ENCODE measurements at places on chromosomes 5 and 9.

DNA sequence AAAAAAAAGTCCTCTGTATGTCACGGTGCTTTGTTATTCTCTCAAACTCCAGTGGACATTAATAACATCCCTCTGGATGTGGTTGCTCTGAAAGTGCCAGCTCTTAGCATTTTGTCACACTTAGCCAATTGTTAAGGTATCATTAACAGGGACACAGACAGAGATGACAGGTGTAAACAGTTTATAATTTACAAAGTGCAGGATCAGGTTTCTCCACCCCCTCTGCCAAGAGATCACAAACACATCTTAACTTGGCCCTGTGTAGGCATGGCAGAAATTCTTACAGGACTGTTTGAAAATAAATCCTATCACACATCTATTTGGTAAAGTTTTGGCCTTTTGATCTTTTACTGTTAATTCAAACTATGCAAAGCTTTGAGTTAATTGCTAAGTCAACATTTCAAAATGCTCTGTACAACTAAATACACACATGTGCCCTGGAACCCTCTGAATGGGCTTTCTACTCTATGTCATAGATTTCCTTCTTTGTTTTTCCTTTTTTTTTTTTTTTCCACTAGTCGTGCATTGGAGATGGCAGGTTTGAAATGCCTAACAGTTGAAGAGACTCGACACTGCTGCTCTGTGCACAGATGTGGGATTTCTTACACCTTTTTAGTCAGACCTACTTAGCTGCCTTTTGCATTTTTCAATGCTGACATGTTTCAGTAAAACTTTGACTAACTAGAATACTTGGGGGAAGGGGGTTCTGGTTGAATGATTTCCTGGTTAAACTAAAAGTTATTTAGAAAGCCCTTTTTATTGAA, 41.7 kb downstream of the SEMA6A start:
- no peak for DNase-seq

DNA sequence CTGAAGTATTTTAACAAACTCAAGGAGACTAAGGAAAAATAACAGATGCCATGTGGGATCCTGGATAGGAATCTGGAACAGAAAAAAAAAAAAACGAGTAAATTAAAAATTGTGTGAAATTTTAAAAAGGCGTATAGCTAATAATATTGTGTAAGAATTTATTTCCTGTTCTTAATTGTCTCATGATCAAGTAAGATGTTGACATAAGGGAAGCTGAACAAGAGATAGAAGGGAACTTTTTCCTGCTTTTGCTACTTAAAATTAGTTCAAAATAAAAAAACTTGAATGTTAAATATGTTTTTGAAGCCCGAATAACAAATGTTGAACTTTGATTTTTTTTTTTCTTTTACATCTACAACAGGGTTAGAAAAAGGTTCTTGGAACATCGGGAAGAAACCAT, 10.5 kb downstream of the SNAPC3 start:
- no peak for DNase-seq

DNA sequence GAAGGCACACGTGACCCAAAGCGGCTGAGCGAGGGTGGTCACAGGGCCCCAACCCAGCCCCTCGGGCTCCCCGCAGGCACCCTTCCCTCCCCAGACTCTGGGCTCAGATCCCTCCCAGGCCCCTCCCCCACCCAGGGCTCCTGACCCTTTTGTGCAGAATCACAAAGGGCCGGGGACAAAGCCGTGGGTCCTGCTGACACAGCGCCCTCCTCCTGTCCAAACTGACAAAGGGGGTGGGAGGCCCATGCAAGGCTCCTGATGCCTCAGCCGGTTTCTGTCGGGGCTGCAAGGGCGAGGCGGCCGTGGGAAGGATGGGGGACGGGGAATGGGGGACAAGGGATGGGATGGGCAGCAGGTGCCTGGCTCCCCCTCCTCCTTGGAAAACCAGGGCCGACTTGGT, 43.5 kb upstream of the UBAC1 start:
- no peak for DNase-seq

GRCh38 chr9:75878488-75878860, 12.0 kb upstream of the PCSK5 start:
- no peak for DNase-seq

DNA sequence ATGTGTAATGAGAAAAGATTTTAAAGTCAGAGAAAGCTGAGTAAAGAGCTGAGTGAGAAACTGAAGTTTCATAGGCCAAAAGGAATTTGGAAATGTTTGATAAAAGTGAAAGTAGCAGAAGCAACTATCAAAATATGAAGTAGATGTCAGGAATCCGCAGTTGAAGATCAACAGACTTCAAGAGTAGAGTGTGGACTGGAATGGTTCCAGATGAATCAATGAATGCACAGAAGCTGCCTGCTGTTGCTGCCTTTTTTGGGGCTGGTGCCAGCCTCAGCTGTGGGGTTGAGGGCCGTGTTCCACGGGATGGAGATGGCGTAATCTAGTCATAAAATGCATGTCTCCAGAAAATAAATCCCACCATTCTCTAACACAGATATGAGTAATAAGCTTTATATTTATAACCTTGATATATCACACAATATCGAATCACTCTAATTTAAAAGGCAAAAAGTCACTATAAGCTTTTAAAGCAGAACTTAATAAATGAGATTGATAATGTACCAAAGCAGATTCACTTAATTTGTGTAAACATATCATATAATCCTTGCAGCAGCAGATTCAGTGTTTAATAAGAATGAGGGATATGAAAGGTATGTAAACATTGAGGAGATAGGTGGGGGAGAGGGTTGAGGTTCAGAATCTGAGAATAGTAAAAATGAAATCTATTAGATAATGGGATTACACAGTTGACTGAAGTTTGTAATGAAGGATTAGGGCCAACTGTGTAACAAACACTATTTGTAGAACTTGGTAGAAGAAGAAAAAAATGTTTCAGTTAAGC, 652.3 kb upstream of the FTMT start:
- DNase-seq: no peak

DNA sequence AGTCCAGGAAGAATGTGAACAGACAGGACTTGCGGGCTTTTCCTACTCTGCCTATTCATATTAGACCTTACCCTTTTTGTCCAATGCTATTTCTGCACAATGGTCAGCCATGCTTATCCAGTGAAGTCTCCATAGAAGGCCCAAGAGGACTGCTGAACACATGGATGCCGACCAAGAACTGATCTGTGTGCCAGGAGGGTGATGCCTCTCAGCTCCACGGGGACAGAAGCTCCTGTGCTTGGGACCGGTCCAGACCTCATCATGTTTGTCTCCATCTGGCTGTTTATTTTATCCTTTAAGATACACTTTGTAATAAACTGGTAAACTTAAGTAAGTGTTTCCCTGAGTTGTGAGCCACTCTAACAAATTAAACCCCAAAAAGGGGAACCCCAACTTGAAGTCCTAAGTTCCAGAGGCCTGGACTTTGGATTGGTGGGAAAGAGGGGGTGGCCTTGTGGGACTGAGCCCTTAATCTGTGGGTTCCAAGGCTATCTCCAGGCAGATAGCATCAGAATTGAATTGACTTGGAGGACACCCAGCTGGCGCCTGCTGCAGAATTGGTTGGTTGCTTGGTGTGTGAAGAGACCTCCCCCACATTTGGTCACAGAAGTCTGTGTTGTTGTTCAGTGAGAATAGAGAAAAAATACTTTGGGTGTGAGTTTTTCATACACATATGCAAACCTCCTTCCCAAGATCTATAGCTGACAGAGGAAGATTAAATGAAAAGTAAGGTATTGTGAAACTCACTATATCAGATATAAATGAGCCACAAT, 57.9 kb upstream of the ANKH start:
- DNase-seq: no peak

GRCh38 chr5:89418407-89419085, 535.6 kb upstream of the MEF2C start:
- no peak for DNase-seq

DNA sequence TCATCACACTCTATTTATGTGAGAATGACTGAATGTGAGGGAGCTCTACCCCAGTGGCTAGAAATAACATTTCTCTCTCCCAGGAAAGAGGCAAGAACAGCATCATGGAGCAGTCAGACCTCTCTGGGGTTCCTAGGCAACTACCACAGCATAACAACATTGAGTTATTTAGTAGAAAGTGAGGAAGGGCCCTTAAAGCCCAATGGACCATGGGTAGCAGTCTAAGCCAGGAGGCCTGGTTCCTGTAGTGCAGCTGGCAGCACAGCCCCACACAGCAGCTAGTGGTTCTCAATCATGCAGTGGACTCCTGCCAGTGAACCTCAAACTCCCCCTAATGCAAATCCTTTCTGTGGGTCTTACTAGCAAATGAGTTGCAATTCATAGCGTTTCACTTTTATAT, 55.3 kb downstream of the SPEF2 start:
- no peak for DNase-seq

DNA sequence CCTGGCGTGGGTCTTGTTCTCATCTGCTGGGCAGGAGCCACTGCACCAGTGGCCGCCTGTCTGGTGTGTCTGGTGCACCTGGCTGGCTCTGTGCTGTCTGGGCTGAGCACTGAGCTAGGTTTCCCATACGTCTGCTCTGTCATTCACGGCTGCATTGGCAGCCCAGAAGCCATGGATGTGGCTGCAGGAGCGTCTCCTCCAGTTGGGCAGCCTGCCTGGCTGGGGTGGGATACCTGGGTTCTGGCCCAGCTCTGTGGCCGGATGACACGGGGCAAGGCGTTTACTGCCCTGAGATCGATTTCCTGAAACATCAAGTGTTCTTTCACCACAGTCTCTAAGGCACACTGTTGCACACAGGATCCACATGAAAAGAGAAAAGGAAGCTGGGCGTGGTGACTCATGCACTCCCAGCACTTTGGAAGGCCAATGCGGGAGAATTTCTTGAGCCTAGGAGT, 25.5 kb upstream of the SLC25A51 start:
- no peak for DNase-seq

- no peak for DNase-seq
Observed at GRCh38 chr9:3955305-3955687, 344.6 kb downstream of the GLIS3 start.

DNA sequence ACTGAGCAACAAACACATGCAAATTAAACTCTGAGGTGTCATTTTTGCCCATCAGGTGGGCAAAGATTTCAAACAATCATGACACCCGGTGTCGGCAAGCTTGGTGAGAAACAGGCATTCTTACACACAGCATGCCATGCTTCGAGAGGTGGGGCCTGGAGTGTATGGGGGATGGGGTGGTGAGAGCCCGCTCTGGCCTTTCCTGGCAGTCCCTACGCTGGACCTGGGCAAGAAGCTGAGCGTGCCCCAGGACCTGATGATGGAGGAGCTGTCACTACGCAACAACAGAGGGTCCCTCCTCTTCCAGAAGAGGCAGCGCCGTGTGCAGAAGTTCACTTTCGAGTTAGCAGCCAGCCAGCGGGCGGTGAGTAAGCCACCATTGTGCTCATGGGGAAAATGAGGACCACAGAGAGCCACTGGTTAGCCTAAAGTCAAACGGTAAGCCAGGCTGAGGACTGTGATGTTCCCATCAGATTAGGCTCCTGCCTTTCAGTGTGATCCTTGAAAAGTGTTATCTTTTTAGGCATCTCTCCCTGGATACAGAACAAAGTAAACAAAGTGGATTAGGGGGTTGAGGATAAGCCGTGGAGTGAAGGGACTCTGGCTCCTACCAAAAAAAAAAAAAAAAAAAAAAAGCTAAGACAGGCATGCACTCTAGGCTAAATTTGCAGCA, 9.4 kb downstream of the MYOZ3 start:
- no peak for DNase-seq

- peak; percentile 29 for DNase-seq
Observed at GRCh38 chr9:133709015-133709611, 29.0 kb downstream of the SARDH start.

DNA sequence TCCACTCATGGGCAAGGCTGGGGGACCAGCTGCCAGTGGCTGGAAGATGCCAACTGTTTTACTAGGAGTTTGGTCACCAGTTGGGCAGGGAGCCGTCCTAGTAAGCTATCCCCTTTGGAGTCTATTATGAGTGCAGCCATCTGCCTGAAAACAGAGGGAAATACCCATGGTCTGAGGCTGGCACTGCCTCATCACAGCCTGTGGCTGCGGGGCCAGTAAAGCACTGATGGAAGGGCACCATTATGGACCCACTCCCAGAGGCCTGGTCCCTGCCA, 187.2 kb upstream of the PANK3 start:
- no peak for DNase-seq

- DNase-seq: no peak
Observed at GRCh38 chr5:36875051-36875789, 1.3 kb upstream of the NIPBL start.

- DNase-seq: no peak
Observed at GRCh38 chr5:138466900-138467710, 1.8 kb downstream of the EGR1 start.

GRCh38 chr5:154419236-154419635, 26.6 kb upstream of the SAP30L start:
- DNase-seq: no peak

- no peak for DNase-seq
Observed at GRCh38 chr9:135388530-135388929, 91.1 kb upstream of the PPP1R26 start.

- no peak for DNase-seq
Observed at GRCh38 chr9:137279741-137280473, 2.4 kb downstream of the TOR4A start.

- no peak for DNase-seq
Observed at GRCh38 chr5:102765350-102765749, 10.2 kb downstream of the PAM start.

DNA sequence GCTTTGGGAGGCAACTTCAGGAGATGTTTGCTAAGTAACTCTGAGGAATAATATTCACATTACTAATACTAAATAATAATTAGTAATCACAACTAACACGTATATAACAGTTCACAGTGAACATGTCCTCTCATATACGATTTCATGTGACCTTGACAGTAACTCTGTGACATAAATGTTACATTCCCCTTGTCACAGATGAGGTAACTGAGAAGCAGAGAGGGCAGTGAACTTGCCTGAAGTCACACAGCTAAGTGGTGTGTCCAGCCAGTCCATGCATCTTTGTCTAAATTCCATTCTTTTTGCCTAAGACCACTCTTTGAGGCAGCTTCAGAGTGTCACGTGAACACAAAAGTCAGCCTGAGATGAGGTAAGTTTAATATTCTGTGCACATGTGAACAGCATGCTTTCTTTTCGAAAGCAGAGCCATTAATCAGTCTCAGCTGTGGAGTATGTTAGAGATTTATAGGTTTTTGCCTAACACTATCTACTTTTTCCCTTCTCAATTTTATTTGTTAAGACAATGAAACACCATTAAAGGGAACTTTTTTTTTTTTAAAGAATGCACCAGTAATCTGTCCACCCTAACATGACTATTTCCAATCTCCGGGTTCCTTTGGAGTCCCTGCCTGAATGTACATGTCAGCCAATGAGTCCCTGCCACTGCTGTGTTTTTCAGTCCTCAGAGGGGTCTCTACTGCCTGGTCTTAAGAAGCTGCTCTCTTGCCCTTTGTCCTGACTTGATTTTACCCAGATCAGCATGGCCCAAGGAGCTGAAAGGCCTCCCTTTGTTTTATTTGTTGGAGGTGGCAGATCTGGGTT, 43.5 kb downstream of the SH3PXD2B start:
- DNase-seq: no peak

DNA sequence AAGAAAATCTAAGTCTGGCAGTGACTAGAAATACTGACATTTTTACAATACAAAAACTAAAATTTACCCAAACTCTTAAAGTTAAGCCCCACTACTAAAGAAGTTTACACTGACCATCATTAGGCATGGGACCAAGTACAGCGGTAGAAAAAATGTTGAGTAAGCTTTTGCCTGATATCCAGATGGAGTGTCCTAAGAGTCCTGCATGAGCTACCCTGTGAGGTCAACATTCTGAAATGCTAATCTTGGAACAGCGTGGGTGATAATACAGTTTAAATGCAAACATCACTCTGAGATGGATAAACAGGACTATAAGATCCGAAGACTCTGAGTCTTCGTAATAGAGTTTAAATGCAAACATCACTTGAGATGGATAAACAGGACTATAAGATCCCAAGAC, 189.7 kb downstream of the DCP2 start:
- no peak for DNase-seq

GRCh38 chr5:127369796-127370195, 79.2 kb downstream of the MEGF10 start:
- no peak for DNase-seq

Measured in stimulated activated CD4-positive, alpha-beta T cell treated with anti-CD3 and anti-CD28 coated beads, Interleukin-1b, Interleukin-23, amount 100 ng/mL, for 1 hour (primary cell).